Heart right ventricle (tissue), 16 donors: ENCODE measurements at places on chromosomes 13 and 19. TPM values are rescaled to one million over a fixed set of nuclear protein-coding genes. Genes with fewer than 3 reads are reported as not detected.

DNA sequence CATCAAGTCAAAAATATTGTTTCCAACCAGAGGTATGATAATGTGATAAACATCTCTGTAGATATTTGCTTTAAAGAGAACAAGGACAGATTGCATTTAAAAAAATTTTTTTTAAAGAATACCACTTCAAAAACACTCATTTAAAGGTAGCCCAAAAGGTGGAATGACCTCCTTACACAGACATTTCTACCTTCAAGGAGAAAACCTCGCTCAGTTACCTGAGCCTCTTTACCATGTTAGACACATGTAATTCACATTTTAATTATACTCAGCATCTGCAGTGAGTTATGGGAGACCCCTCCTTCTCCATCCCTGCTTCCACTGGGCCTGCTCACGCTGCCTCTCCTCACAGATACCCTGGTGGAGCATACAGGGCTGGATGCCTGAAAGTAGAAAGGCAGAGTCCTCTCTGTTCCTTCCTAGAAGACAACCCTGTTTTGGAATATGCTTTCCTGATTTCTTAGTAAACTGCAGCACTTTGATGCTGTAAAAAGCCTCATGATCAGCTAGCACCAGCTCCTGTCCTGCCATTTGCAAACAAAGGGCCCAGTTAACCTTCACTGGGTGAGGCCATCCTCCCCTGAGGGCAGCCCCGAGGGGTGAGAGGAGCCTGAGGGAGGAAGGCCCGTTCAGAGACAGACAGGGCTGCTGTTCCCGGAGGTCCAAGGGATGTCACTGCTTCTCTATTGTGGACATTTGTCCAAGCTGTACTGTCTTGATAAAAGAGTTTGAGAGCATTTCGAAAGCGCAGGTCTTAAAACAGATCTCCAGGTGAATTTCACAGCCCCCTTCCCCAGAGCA is 117.8 kb downstream of the IRS2 start:
- DNase-seq, result no peak

The MEIS3 gene
- total RNA-seq, result 1.4 TPM

GRCh38 chr13:110713981-110714796 is 689 bp downstream of the ING1 start:
- peak; percentile 61 for DNase-seq

DNA sequence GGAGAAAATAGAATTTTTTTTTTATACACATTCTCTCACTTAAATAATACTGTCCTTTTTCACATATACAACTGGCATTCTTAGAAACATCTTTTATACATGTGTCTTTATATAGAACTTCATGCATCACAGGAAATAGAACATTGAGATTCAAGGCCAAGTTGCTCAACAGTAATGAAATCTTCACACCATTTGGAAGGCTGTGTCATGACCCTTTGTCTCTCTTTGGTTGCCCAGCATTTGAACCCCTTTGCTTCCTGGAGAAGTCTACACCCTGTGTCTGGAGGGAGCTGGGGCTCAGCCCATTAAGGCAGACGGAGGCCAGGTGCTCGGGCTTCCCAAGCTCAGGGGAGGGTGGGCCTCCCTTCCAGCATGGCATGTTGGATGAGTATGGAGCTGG is 41.1 kb downstream of the B3GLCT start:
- DNase-seq, result no peak

GRCh38 chr13:26046639-26047038 is 5.2 kb downstream of the SHISA2 start:
- DNase-seq, result no peak

The TEX101 gene
- total RNA-seq, result not detected

DNA sequence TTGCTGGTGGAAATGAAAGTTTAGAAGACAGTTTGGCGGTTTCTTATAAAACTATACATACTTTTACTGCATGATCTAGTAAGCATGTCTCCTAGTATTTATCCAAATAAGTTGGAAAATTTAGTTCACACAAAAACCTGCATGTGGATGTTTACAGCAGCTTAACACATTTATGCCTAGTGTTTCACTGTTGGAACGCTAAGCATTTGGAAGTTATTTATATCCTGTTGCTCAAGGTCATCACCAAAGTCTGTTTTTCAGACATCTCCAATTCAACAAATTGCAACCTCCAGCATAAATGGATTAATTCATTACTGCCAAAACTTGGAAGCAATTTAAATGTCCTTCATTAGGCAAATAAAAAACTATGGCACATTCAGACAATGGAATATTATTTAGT is 461.8 kb downstream of the SUCLA2 start:
- no peak for DNase-seq

DNA sequence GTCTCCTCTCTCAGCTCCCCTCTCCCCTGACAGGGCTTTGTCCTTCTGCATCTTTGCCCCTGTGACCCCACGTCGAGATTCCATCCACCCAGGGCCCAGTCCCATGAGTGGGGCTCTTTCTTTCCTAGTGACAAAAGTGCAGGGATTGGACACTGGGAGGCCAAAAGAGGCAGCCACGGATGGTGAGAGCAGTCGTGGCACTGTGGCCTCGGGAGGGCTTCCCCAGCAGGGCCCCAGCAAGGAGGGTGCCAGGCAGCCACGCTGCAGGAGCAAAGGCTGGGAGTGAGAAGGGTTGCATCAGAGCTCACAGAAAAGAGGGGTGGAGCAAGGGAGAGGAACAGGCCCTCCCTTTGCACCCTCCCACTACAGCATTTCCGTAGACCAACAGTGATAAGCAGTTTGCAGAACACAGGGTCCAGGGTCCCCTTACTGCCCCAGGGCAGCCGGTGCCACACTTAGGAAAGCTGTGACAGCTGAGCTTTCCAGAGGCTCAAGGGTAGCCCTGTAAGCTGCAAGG is 4.9 kb downstream of the ZSCAN1 start:
- no peak for DNase-seq

- no peak for DNase-seq
Observed at GRCh38 chr19:29285878-29286277, 72.9 kb upstream of the UQCRFS1 start.

DNA sequence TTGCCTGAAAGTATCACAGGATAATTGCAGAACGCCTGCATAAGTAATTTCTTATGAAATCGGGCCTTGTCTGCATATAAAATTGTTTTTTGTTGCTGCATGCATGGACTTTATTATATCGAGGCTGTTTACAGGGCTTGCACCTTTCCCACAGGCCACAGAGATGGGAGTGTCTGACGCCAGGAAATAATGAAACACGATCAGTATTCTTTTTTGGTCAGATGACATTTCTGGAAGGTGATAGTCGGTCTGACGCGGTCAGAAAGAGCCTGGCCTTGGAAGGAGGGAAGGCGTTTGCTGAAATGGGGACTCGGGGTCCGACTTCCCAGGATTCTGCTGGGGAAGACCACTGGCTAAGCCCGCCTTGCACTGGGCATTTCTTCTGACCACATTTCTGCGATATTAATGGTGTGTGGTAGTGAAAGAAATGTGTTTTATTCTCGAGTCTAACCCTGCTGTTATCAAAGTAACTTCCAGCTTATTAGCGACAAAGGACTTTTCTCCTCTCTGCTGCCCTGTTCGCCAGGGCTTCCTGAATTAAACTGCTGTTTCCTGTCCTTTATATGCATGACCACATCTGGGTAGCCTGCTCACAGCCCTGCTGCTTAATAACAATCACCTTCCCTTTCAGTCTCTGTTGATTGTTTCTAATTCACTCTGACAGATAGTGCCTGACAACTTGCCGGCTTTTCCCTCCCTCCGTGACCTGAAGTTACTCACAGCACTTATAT is 11.6 kb upstream of the ZNF536 start:
- DNase-seq, result no peak

DNA sequence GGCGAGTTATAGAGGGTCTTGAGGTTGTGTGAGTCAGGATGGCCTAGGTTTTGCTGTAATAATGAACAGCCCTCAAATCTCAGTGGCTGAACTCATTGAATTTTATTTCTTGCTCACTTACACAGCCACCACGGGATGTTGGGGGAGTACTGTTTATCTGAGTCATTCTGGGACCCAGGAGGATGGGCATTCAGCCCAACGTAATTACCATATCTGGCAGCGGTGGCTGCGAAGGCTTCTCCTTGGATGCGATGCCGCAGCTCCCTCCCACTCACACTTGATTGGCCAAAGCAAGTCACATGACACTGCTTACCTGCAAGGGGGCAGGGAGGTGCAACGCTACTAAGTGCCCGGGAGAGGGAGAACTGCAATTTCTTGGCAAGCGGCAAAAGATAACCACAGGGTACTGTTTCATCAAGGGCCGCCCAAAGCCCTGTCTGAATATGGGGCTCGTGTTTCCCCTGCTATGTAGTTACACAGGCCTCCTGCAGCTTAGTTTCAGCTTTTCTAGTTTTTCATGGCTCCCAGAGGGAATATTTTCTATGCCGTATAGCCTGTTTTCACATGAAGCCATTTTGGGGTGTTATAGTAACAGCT is 19.9 kb downstream of the ZSWIM9 start:
- DNase-seq, result no peak

The ILF3 gene
- 126 TPM for total RNA-seq

The CD37 gene
- total RNA-seq, result 3.6 TPM

The SYNE4 gene
- not detected for total RNA-seq

DNA sequence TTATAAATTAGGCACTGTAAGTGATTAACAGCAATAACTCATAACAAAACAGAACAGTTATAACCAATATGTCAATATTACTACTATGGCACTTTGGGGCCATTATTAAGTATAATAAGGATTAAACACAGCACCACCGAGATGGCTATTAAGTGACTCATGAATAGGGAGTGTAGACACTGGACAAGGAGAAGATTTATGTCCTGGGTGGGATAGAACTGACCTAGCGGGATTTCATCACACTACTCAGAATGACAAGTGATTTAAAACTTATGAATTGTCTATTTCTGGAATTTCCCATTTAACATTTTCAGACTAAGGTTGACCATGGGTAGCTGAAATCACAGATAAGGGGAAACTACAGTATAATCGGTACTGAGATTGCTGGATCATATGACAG is 79.0 kb upstream of the SLC7A1 start:
- no peak for DNase-seq

The ANKRD24 gene
- total RNA-seq, result 0.31 TPM

The MYH14 gene
- total RNA-seq, result 110 TPM

GRCh38 chr19:32427536-32427935 is 22.0 kb downstream of the DPY19L3 start:
- no peak for DNase-seq

DNA sequence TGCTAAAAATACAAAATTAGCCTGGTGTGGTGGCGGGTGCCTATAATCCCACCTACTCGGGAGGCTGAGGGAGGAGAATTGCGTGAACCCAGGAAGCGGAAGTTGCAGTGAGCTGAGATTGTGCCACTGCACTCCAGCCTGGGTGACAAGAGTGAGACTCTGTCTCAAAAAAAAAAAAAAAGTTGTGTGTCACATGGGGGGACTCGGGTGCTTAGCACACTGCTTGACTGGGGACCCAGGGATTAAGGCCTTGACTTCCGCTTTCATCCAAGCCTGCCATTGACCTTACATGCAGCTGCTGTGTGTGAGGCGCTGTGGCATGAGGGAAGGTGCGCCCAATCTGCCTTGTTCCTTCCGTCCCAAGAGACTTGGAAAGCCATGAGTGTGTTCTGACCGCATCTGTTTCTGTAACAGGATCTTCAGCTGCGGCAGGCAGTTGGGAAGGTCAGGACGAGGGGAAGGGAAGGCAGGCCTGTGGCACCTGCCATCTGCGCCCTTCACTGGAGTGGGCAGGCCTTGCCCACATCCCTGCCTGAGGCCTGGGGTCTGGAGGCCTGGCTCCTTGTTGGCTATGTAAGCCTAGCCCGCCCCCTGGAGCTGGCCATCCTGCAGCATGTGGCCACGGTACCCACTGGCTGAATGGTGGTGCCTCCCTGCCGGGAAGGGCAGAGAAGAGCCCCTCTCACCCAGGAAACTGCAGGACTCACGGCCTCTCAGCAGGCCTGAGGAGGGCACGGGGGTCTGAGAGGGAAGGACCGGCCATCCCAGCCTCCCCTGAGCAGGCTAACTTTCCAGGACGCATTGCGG is 23.0 kb downstream of the PPP1R37 start:
- DNase-seq, result no peak

DNA sequence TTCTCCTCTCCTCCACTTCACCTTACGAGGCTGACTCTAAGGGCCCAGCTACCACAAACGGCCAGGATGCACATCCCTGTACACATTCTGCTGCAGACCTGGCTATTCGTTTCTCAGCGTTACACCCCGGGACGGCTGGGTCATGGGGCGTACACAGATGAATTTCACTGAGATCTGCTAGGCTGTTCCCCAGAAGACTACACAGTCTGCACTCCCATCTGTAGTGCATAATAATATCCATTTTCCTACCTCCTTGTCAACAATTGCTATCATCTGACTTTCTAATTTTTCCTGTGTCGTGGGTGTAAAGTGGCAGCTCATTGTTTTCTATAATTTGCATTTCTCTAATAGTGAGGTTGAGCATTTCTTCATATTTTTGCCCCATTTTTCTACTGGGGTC is 85.7 kb downstream of the TM9SF2 start:
- DNase-seq, result no peak

The HTR2A gene
- not detected for total RNA-seq

The NLRP5 gene
- not detected for total RNA-seq

GRCh38 chr19:30602661-30603350 is 230.6 kb downstream of the ZNF536 start:
- DNase-seq, result no peak

DNA sequence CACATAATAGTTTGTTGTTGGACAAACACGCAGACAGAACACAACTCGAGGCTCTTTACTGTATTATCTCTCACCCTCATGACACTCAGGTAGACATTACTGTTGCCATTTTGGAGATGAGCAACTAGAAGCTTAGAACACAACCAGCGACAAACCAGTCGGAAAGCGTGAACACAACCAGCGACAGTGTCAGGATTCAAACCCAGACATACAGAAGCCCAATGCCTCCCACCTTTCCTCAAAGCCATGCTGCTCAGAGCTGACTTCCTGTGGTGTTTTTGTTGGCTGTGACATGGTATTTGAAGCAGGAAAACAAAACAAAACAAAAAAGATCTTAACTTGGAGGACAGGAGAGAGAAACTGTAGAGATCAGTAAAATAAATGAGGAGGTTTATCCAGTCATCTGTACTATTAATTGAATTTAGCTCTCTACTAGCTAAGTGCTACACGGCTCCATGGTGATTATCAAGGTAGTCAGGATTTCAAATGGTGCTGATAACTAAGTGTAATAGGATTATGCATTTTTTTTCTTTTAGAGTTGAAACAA is 92.1 kb downstream of the STARD13 start:
- no peak for DNase-seq

DNA sequence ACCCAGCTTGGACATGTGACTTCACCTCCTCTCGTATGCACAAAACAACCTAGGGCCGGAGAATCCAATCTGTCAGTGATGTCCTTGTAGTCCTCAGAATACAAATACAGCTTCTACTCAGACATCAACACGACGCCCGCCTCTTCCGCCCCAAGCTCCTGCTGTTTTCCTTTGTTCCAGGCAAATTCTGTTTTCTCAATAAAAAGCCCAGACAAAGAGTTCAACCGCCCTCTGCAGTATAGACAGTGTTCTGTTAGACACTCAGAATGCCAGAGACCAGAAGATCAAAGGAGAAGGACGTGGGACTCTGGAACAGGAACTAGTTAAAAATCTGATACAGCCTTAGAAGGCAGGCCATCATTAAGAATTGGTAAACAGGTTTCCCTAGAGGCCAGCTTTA is 42.0 kb upstream of the GGACT start:
- DNase-seq, result no peak
